ENCODE measurements at places on chromosomes 6 and 20.

DNA sequence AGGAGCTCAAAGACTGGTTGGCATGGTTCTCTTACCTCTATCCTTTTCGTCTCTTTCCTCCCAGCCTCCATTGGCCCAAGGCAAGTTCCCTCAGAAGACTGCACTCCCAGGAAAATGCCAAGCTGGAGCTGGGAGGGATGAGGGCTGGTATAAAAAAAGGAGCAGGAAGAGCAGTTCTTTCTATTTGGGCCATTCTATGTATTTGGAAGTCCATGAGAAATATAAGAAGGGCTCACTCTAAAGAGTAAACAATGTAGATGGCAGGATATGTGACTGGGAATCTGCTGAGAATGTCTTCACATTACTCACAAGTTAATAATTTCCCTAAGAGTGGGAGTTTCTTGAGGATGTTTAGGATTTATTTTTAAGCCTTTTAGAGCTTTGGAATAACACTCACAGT is 36.6 kb upstream of the ADTRP start:
- no peak for DNase-seq

GRCh38 chr20:18650224-18650623 is 62.4 kb downstream of the DTD1 start:
- DNase-seq: no peak

- peak; percentile 9 for DNase-seq
Observed at GRCh38 chr20:10217721-10218410, 764 bp upstream of the SNAP25 start.

GRCh38 chr20:32609111-32609773 is 24.1 kb upstream of the NOL4L start:
- no peak for DNase-seq

DNA sequence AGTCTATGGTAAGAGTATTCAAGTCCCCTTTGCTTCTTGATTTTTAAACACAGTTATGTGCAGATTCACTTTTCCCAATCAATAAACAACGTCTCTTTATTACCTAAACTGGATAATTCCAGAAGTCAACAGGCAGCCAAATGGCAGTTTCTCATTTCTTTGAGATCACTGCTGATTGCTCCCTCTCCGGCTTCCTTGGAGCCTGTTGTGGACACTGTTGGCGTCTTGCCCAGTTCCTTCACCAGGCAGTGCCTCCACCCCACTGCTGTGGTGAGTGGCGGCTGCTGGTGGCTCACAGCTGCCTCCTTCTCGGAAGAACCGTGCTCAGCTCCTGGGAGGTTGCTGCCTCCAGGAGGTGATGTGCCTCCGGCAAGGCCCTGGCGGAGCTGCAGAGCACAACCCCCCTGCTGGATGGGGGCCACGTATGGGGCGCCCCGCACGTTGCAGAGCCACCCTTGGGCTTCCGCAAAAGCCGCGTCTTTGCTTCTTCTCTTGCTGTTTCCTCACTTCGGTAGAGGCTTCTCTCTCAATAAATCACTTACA is 105.1 kb upstream of the CNKSR3 start:
- no peak for DNase-seq

GRCh38 chr6:32432050-32432450 is 7.6 kb upstream of the HLA-DRA start:
- DNase-seq: no peak

DNA sequence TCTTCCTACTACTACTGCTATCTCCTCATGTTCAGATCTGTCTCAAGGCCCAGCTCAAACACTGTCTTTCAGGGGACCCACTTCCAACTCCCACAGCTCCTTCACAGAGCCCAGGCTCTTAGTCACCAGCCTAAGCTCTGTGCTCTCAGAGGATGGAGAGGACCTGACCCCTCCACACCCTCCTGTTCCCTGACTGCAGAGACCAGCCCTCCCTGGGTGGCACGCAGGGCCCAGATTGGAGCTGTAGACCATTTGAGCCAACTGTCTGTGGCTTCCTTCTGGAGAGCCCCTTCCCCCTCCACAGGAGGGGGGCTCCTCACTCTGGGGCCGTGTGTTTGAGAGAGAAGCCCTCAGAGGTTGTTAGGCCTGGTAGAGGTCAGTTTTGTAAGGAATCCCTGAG is 9.8 kb downstream of the SNPH start:
- DNase-seq: no peak

GRCh38 chr6:149484733-149485700 is at the start of gene ZC3H12D:
Gene ZC3H12D, minus strand, starts transcription at chr6:149485014. Its CDS starts 10,471 bp downstream, at chr6:149474543.
- DNase-seq: peak; percentile 81

DNA sequence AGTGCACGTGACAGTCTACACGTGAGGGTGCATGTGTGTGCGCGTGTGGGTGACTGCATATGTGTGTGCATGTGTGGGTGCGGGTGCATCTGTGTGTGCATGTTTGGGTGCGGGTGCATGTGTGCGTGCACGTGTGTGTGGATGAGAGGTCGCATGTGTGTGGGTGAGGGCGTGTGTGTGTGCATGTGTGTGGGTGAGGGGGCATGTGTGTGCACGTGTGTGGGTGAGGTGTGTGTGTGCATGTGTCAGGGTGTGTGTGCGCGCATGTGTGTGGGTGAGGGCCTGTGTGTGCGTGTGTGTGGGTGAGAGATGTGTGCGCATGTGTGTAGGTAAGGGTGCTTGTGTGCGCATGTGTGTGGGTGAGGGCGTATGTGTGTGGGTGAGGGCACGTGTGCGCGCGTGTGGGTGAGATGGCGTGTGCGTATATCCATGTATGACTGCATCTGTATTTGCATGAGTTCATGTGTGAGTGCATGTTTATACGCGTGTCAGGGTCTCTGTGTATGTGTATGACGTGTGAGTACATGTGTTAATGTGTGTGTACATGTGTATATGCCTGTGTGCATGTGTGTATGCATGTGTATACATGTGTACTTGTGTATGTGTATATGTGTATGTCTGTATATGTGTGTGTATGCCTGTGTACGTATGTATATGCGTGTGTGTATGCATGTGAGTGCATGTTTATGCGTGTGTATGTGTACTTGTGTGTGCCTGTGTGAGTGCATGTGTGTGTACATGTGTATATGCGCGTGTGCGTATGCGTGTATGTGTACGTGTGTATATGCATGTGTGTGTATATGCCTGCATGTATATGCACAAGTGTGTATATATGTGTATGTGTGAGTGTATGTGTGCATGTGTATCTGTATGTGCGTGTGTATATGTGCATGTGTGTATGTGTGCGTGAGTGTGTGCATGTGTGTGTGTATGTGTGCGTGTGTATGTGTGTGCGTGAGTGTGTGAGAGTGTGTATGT is 4.1 kb upstream of the LIME1 start:
- no peak for DNase-seq

DNA sequence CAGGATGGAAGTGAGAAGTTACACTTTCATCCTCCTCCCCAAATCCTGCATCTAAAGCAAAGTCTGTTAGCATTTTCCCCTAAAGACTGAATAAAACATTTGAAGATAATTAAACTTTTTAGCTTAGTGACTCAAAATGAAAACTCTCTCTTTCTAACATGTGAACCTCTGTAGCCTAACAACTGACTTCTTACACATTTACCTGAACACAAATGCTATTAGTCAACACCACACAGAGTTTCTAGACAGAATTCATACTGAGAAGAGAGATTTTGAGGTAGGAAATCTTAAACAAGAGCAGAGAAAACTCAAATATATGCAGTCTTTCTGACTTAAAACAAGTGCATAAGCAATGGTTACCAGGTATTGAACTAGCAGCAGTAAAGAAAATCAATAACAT is 149.9 kb upstream of the SMLR1 start:
- no peak for DNase-seq

GRCh38 chr20:37386505-37387251 is 40.7 kb downstream of the SRC start:
- no peak for DNase-seq

DNA sequence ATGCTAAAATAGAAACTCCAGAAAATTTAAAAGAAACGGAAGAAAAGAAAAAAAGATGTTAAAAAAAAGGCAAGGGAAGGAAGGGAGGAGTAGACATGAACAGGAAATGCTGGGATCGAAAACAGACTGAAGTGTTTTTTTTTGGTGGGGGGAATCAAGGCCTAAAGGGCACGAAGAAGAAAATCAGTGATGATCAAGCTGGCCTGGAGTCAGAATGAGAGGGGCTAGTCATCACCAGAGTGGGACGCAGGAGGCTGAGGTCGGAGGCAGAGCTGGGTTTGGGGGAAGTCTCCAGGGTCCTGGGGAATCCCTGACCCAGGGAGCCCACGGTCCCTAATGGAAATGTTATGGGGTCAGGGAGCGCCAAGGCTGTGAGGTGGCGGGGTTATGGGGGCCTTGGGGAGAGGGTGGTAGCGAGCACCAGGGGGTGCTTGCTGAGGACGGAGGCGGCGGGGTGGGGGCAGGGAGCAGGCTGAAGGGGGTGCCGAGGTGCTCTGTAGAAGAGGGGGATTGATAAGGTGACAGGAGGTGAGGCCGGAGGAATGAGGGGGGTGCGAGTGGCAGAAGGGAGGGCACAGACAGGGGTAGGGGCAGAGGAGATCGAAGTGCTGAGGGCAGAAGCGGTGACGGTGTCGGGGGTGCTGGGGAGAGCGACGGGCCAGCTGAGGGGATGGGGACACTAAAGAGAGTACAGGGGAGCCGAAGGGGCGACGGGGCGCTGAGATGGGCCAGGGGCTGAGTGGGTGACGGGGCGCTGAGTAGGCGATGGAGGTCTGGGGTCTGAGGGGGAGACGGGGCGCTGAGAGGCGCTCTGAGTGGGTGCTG is 684 bp downstream of the ZNFX1 start:
- DNase-seq: peak; percentile 73

DNA sequence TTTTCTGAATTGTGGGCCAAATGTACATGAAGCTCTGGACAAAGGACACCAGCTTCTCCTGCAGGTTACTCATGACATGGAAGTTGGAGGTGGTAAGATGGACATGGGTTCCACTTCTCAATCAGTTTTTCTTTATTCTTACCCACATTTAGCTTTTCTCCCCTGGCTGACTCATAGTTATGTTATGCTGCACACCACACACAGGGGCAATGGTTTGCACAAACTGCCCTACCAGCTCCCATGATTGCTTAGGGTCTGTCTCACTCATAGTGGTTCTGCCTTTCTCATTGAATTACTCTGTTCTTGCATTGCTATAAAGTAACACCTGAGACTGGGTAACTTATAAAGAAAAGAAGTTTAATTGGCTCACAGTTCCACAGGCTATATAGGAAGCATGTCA is 4.5 kb upstream of the CD109 start:
- DNase-seq: no peak

DNA sequence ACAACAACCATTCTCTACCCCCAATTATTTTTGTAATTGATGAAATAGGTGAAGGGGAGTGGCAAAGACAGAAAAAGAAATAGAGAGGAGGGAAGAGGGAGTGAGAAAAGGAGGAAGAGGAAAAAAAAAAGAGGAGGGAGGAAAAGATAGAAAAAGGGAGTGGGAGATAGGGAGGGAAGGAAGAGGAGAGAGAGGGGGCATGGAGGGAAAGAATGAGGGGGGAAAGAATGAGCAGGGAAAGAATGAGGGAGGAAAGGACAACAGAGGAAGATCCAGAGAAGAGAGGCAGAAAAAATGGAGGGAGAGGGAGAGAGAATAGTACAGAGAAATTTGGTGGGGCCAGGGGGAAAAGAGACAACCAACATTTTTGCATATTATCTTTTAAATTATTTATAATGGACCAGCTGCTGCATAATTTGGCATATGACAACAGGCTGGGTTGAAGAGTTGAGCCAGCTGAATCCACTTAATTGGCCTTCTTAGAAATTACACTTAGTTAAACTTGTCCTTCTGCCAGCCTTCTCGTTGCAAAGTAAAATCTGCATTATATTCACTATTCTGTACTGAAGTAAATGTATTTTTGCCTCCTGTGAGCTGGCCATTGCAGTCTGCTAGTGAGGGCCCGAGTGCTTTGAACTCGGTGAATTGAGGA is 101.0 kb downstream of the ARHGAP18 start:
- no peak for DNase-seq

DNA sequence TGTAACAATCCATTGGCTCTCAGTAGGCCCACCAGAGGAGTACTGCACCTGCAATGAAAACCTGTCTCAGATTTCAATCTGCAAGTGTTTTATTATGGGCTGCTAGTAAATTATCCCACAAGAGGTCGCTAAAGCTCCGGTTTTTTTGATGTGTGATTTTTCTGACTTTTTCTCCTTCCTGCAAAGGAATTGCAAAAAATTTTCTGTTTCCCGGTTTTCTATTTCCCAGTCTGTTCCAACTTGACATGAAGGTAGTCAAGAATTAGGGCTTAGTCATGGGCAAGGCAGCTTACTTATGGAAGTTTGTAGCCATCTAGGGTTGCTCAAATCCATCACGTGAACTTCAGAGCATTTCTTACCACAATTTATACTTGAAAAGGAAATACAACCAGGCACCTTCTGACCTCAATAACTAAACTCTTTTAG is 38.5 kb upstream of the AHI1 start:
- no peak for DNase-seq

DNA sequence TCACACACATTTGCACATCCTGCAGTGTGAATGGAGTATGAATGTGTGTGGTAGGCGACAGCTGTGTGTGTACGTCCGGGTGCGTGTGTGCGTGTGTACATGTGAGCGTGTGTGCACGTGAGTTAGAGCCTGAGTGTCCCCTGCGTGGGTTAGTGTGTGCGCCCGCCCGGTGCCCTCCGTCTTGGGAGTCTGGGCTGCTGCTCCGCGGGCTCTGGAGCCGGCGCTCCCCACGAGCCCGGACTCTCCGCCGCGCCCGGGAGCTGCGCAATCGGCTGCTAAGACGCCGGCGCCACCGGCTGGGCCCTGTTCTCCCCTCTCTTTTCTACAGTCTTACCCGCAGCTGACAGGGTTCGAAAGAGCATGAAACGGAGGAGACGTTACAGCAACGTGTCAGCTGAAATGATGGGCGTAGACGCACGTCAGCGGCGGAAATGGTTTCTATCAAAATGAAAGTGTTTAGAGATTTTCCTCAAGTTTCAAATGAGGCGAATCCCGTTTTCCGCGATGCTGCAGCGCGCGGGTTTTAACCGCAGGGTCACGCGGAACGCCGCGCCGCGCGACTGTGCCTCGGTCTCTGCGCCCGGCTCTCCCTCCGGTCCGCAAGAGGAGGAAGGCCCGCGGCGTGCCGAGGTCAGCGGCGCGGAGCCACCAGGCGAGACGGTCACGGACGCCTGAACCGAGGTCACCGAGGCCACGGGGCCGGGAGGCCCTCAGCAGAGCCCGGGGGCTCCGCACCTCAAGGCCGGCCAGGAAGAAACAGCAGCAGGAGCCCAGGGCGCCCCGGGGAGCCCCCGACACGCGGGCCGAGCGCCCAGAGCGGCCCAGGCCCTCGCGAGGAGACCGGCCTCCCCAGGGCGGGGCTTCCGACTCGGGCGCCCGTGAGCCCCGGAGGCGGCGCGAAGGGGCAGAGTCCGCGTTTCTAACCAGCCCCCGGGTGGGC is 95.3 kb upstream of the BHLHE23 start:
- peak; percentile 68 for DNase-seq

- no peak for DNase-seq
Observed at GRCh38 chr20:24629668-24630067, 160.2 kb downstream of the SYNDIG1 start.

- no peak for DNase-seq
Observed at GRCh38 chr6:10412461-10413261, 2.2 kb downstream of the TFAP2A start.

GRCh38 chr6:52301326-52301725 is 16.8 kb upstream of the MCM3 start:
- no peak for DNase-seq

Data from stimulated activated CD4-positive, alpha-beta T cell treated with anti-CD3 and anti-CD28 coated beads, Interleukin-2, amount 100 ng/mL, for 24 hours (primary cell).